ENCODE measurements at places on chromosomes 7 and 10.

GRCh38 chr10:104197364-104197763 lies 34.8 kb downstream of the CFAP43 start:
- no peak for DNase-seq

DNA sequence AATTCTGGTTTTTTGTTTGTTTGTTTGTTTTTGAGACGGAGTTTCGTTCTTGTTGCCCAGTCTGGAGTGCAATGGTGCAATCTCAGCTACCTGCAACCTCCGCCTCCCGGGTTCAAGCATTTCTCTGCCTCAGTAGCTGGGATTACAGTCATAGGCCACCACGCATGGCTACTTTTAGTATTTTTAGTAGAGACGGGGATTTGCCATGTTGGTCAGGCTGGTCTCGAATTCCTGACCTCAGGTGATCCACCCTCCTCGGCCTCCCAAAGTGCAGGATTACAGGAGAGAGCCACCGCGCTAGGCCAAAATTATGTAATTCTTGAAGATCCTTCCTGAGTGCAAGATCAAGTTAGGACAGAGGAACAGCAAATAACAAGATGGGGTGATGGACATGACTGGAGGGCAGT lies 719 bp downstream of the ZNF33B start:
- no peak for DNase-seq

DNA sequence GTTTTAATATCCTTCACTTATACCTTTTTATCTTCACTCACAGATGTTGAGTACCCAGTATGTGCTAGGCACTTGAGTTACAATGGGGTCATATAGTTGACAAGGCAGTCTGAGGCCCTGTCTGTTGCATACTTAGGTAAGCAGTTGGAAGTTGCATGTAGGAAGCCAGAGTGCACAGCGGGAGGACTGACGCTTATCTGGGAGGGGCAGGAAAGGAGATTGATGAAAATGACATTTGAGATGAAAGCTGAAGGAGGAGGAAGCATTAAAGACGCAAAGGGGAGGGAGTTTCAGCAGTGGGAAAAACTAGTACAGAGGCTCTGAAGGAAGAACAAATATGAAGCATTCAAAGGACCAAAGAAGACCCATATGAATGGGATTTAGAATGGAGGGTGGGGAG lies 266.2 kb downstream of the HTR7 start:
- DNase-seq, result no peak

- peak; percentile 61 for DNase-seq
These were observed 276.1 kb downstream of the DNAJB6 start for GRCh38 chr7:157612664-157613561.

DNA sequence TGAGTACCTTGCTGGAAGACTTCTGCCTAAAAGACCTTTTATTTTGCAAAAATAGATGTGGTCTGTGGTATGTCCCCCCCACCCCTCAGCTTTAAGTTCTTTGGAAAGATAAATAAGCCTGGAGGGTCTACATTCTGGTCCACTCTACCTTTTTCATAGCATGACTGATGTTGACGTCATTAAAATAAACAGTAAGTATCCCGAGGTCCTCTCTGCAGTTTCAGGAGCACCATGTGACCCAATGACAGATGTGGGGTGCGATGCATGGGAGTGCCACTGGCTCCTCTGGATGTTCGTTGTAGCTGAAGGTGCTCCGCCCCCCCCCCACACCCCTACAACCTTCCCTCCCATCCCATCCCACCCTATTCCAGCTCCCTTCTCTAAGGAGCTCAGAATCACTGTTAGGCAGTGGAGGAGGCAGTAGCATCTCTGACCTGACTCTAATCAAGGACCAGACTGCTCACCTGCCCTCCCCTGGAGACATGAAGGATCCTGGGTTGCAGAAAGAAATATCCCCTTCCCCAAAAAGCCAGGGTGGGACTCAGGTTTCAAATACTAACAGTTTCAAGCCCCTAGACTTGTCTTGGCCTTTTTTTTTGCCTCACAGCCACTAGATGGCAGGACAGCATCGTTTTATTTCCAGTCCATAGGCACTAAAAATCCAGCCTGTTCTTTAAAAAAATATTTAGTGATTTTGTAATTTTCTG lies 25.1 kb downstream of the CASP7 start:
- DNase-seq, result no peak

DNA sequence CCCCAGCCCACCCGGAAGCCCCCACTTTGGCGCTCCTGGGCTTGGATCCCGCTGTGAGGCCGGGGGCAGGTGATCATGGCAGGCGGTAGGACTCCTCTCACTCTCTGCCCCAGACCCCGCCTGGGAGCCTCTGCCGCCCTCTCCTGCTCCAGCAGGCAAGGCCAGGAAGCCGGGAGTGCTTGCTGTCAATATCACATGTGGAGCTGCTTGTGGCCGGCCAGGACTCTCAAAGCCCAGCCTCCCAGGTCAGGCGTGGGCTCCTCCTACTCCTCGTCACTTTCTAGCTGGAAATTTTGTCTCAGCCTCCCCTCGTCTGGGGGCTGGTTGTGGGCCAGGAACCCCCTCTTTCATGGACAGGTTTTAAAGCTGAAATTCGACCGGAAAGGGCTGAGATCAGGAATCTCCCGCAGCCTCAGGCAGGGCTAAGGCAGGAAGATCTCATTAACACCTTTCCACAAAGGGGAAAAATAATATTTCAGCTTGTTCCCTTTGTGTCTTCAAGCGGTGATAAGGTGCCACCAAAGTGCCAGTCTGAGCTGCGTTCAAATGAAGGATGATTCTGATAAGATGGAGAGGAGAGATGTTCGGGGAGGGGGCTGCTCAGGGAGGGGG lies 273.6 kb upstream of the PODXL start:
- DNase-seq, result no peak

DNA sequence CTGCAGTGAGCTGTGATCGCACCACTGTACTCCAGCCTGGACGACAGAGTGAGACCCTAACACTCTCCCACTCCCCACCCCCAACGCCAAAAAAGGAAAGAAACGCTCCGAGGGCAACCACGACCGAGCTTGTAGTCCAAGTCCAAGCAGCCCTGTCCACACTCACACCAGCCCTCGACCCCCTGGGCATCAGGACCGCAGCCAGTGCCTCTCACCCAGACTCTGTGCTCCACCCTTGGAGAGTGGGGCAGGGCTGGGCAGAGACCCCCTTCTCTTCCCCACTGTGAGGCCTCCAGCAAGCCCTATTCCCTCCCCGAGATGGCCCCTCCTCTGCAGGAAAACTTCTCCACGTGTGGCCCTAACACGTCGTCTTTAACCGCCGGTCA lies 82.6 kb downstream of the FOXL3 start:
- DNase-seq, result peak; percentile 24

DNA sequence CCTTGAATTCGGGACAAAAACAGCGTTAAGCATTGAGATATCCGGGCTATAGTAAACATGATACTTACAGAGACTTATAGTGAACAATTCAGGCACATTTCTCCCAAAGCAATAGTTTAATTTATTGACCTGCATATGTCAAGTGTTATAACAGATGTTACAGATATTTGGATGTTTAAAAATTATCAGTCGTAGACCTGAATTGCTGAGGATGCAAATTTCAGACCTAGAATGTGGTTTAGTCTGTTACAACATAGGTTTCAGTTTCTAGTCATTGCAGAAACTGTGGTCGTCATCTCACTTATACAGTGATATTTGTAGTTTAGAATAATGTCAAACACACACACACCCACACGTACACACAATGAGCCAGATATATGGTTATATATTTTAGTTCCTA lies 85.2 kb downstream of the VTI1A start:
- no peak for DNase-seq

- DNase-seq, result no peak
These were observed 117.6 kb upstream of the TCERG1L start for GRCh38 chr10:131429141-131429540.

GRCh38 chr10:98170249-98171117 lies 36.0 kb downstream of the R3HCC1L start:
- DNase-seq, result no peak

DNA sequence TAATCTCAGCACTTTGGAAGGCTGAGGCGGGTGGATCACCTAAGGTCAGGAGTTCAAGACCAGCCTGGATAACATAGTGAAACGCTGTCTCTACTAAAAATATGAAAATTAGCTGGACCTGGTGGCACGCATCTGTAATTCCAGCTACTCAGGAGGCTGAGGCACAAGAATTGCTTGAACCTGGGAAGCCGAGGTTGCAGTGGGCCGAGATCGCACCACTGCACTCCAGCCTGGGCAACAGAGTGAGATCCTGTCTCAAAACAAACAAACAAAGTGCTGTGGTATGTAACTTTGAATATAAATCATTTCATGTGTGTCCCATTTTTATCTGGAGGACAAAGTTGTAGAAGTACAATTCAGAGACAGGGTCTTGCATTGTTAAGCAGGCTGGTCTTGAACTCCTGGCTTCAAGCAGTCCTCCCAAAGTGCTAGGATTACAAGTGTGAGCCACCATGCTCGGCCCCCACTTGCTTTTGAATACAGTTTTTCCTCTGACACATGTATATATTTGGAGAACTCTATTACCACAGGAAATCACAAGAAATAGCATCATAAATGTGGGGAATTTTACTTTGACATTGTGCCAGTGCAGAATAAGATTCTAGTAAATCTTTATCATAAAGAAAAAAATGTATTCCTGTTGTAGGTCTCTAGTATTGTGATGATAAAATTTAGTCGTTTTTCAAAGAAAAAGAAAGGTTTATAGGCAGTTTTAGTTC lies 32.6 kb downstream of the PTPN12 start:
- no peak for DNase-seq

DNA sequence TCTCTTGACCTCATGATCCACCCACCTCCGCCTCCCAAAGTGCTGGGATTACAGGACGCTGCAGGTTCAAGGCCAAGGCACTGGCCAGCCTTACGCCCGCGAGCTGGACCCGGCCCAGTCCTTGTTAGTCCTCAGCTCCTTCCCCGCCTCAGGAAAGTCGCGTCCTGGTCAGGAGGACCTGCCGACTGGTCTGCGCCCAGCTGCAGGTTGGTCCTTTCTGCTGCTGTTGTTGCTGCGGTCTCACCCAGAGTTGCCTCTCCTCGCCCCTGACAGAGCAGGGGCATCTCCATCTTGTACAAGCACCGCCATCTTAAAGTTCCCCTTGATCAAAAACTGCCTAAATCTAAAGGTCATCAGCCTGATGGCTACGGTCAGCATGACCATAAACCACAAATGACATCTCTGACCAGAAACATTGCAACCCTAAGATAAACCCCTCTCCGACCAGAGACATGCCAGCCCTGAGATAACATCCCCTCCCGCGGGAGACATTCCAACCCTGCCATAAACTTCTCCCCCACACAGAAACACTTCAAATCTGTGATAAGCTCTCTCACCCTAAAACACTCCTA lies 13.9 kb upstream of the BMS1 start:
- DNase-seq, result no peak

GRCh38 chr7:37287131-37287855 lies 161.4 kb downstream of the ELMO1 start:
- DNase-seq, result no peak

DNA sequence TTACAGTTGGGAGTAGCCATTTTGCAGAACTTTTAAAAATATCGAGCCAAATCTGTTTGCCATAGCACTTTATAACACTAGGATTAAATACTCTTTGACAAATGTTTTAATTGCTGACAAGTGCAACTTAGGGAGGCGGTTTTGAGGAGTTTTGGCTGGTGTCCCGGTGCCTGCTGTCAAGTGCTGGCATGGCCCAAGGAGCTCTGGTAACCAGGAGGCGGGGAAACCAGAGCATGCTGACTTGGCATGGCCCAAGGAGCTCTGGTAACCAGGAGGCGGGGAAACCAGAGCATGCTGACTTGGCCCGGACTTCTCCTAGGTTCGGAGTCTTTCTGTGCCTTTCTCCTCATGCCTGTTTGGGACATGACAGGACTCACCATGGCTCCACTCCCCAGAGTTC lies 30.8 kb upstream of the ZNF32 start:
- peak; percentile 28 for DNase-seq

- no peak for DNase-seq
These were observed 35.9 kb downstream of the DENND2A start for GRCh38 chr7:140604760-140605159.

Measured in left colon (tissue), 2 donors.